ENCODE measurements at places on chromosomes 6 and 20. TPM values are rescaled to one million over a fixed set of nuclear protein-coding genes. Genes with fewer than 3 reads are reported as not detected.

Gene HLA-DRA
- total RNA-seq = not detected

Gene UNC5CL
- 1.6 TPM for total RNA-seq

Gene HMGCLL1
- 0.73 TPM for total RNA-seq

Gene BMP7
- 14.5 TPM for total RNA-seq

Gene SPACA1
- not detected for total RNA-seq

Gene MYT1
- 4.3 TPM for total RNA-seq

Gene GABRR2
- 0.34 TPM for total RNA-seq

Gene RING1
- 61.2 TPM for total RNA-seq

Gene GPR6
- not detected for total RNA-seq

Gene UBD
- total RNA-seq = not detected

Gene TMEM14B
- total RNA-seq = 80.8 TPM

Gene BFSP1
- 3.9 TPM for total RNA-seq

Gene NAA20
- 40.3 TPM for total RNA-seq

Gene MCCD1
- not detected for total RNA-seq

Gene WFDC2
- 7.4 TPM for total RNA-seq

Gene IL17F
- not detected for total RNA-seq

Gene FAM229B
- total RNA-seq = 30.3 TPM

Gene CTAGE9
- total RNA-seq = not detected

Gene ZNF311
- total RNA-seq = 1.3 TPM

Gene CENPW
- total RNA-seq = 69.2 TPM

Gene PI16
- total RNA-seq = not detected

Gene NKAIN2
- total RNA-seq = 0.36 TPM

Gene STMND1
- total RNA-seq = not detected

Gene STK38
- total RNA-seq = 27.7 TPM

Gene SLC4A11
- 0.55 TPM for total RNA-seq

Gene DDX43
- total RNA-seq = not detected

Gene HAO1
- not detected for total RNA-seq

Gene EPPIN
- total RNA-seq = not detected

Gene PLAGL2
- 70.4 TPM for total RNA-seq

Gene SMAP1
- total RNA-seq = 29.7 TPM

Gene DHX16
- 30.3 TPM for total RNA-seq

Gene PRICKLE4
- total RNA-seq = 4.1 TPM

Gene BICRAL
- 6.2 TPM for total RNA-seq

Gene UQCC2
- 114 TPM for total RNA-seq

Gene CEP162
- 19.4 TPM for total RNA-seq

Gene SLC17A3
- not detected for total RNA-seq

Gene SLCO4A1
- 7.0 TPM for total RNA-seq

Gene C6orf141
- total RNA-seq = 0.89 TPM

Gene HLA-DOA
- 1.7 TPM for total RNA-seq

Gene RAD21L1
- not detected for total RNA-seq

Gene ASIP
- total RNA-seq = not detected

Gene IBTK
- total RNA-seq = 26.5 TPM

Gene DEFB121
- total RNA-seq = not detected

Gene FAXC
- 26.7 TPM for total RNA-seq

Gene EIF2S2
- 106 TPM for total RNA-seq

Gene CST4
- not detected for total RNA-seq
